ENCODE measurements at places on chromosomes 3 and 15.
A peak's percentile ranks its signal among the peaks of the same experiment; 100 is the strongest.

DNA sequence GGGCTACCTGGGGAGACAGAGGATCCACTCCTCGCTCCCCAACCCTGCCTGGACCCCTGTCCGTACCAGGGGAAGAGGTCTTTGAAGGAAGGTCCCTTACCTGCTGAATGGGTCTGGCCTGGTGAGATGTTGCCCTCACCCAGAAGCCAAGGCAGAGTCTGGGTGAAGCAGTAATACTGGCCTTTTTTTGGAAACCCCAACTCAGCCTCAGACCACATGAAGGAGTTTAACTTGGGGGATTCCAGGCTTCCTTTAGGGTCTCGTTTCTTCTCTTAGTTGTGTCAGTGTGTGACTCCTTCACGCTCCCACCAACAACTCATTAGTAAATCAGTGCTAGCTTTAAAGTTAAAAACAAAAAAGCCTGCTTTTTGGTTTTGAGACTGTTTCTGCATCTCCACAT, 45.6 kb downstream of the RTP1 start:
- no peak for DNase-seq

DNA sequence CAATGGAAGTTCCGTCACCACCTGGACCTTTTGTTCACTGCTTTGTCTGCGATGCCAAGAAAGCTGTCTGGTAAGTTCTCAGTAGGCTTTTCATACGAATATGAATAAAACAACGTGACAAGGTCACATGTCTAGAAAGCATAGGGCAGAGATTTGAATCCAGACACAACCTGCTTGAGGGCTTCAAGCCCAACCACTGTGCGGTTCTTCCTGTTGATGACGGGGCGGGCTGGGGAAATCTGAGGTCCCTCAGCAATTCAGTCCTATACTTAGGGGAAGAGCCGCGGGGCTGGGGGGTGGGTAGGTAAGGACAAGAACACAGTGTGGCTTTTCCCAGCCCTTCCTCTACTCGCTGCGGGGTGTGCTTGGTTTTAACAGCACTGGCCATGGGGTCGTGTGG, 32.4 kb upstream of the SMAD3 start:
- peak; percentile 61 for DNase-seq

- no peak for DNase-seq
Measured at GRCh38 chr15:39797407-39797806, 14.8 kb upstream of the FSIP1 start.

DNA sequence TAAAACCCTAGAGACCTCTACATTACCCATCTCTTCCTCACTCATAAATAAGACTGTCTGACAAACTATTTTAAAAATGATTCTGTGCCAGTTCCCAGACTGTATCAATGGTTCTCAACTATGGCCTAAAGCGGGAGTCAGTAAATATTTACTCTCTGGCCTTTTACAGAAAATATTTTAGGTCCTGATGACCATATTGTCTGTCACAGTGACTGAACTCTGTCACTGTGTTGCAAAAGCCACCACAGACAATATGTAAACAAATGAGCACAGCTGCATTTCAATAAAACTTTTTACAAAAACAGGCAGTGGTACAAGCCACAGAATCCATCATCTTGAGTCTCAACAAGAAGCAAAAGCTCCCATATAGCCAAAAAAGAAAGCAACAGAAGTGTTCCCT, 45.4 kb downstream of the PLOD2 start:
- DNase-seq, result no peak

GRCh38 chr3:65339192-65339740, 651.5 kb upstream of the ADAMTS9 start:
- DNase-seq, result no peak

- no peak for DNase-seq
Measured at GRCh38 chr3:185420762-185421161, 57.8 kb downstream of the MAP3K13 start.

DNA sequence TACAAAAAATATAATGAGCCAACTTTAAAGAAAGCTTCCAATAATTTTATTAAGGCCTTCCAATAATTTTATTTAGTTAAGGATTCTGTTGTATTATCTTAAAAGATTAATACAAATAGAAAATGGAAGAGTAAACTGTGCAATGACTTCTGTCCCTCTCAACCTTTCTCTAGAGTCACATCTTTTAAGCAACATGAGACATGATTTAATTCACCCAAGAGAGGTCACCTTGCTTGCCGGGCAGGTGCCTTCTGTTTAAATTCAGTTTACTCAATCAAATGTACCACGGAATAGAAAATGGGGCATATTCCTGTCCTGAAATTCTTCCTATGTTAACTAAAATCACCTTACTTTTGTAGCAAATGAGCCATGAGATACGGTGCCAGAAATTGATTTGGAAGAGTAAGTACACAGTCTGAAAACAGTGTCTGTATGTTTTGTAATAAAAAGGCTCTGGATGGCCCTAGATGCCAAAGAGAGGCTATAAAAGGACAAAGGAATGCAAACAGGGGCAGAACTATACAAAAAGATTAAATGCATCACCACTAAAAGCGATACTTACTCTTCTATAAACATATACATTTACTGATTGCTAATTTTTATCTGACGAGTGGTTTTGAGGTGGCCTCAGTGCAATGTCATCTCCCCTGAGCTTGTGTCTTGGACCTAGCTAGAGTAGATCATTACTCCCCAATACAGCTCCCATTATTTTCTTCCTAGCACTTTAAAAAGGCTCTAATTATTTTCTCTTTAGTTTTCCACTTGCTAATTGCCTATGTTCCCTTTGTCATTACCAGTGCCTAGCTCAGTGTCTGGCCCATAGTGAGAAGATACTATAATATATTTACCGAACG, 134.0 kb downstream of the FHIT start:
- no peak for DNase-seq

GRCh38 chr3:65035246-65035645, 347.4 kb upstream of the ADAMTS9 start:
- DNase-seq, result no peak

DNA sequence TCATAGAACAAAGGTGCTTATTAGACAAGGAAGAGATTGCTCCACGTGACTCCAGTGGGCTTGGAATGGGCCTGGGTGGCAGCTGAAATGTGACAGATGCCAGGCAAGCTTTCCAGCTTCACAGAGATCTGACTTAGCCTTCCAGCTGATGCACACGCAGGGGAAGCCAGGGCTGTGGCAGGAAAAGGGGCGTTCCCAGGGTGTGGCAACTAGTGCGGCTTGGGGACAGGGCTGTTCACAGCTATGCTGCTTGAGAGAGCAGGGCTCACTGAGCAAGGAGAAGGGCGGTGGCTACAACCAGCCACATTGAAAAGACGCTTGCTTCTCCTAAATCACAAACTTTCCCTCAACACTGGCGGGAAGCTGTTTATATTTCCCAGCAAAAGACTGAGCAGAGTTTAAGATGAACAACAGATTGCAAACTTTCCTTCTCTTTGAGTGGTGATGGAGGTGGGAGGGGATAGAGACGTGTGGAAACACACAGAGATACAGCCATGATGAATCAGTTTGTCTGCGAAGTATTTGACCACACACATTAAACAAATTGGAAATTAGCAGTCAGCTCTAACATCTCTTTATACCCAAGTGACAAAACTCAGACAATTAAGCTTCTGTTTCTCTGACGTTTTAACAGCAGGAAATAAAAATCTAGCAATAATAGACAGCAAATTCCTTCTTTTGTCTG, 127.5 kb downstream of the BDH1 start:
- no peak for DNase-seq

- DNase-seq, result no peak
Measured at GRCh38 chr3:48951764-48952163, 33.1 kb downstream of the ARIH2 start.

GRCh38 chr3:16864610-16865313, 20.0 kb upstream of the PLCL2 start:
- DNase-seq, result no peak

- DNase-seq, result no peak
Measured at GRCh38 chr15:94375997-94376396, 144.6 kb downstream of the MCTP2 start.

DNA sequence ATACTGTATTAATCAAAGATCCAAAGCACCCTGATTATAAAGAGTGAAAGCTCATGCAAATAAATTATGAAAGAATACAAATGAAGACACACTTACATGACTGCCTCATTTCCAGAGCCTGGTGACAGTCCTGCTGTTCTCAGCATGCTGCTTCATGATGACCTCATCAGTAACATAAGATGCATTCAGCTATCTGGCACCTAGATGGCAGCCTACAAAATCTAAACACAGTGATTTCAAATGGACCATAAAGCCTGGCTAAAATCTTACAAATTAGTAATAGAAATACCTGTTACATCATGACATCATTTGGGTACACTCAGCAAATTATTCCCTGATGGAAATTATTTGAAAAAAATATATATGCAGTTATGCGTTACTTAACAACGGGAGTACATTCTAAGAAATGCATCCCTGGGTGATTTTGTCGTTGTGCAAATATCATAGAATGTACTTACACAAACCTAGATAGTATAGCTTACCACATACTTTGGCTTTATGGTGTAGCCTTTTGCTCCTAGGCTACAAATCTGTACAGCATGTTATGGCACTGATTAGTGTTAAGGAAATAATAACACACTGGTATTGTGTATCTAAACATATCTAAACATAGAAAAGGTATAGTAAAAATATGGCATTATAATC, 207.2 kb downstream of the EPHA3 start:
- peak; percentile 15 for DNase-seq

DNA sequence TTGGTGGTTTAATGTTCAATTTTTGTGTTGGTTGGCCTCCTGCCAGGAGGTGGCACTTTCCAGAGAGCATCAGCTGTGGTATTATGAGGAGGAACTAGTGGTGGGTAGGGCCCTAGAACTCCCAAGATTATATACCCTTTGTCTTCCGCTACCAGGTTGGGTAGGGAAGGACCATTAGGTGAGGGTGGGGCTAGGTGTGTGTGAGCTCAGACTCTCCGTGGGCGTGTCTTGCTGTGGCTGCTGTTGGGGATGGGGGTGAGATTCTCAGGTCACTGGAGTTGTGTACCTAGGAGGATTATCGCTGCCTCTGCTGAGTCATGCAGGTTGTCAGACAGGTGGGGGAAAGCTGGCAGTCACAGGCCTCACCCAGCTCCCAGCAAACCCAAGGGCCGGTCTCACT, 187.1 kb downstream of the DPH6 start:
- no peak for DNase-seq

All from hematopoietic multipotent progenitor cell (in vitro differentiated cells).